NCI-H2171 (cell line): ENCODE measurements at places on chromosomes 5 and 9.

DNA sequence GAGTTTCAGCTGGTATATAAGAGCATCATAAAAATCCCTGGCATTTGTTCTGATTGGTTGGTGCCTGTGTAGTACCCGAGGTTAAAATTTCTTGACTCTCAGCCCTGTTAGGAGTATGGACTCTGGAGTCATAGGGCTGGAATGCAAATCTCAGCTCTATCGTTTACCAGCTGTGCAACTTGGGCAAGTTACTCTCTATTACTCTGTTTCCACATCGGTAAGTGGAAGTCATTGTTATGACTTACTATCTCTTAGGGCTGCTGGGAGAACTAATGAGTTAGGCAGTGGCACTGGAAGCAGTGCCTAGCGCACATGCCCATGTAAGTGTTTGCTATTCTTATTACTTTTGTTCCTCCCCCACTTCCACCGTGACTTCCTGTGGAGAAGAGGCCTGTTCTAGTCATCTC, 141.6 kb downstream of the BOD1 start:
- no peak for DNase-seq

GRCh38 chr9:21965401-21965951, 28.7 kb downstream of the CDKN2A start:
- DNase-seq = no peak

DNA sequence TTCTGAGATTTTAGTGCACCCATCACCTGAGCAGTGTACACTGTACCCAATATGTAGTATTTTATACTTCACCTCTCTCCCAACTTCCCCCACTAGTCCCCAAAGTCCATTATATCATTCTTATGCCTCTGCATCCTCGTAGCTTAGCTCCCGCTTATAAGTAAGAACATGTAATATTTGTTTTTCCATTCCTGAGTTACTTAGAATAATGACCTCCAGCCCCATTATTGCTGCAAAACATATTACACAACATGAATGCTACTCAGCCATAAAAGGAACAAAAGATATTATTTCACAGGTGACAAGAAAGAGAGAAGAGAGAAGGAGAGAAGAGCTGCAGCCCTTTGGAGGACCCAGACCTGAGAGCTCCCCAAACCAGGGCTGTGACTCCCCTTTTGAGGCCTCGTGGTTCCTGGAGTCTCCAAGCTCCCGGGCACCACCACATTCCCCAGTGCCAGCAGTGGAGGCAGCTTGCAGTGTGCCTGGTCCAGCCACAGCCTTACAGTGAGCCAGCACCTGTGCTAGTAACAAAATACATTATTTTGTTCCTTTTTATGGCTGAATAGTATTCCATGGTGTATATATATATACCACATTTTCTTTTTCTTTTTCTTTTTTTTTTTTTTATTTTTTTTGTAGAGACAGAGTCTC, 194.5 kb upstream of the DAB2 start:
- no peak for DNase-seq

- no peak for DNase-seq
These were observed 2.3 kb upstream of the SYK start for GRCh38 chr9:90799271-90799852.

DNA sequence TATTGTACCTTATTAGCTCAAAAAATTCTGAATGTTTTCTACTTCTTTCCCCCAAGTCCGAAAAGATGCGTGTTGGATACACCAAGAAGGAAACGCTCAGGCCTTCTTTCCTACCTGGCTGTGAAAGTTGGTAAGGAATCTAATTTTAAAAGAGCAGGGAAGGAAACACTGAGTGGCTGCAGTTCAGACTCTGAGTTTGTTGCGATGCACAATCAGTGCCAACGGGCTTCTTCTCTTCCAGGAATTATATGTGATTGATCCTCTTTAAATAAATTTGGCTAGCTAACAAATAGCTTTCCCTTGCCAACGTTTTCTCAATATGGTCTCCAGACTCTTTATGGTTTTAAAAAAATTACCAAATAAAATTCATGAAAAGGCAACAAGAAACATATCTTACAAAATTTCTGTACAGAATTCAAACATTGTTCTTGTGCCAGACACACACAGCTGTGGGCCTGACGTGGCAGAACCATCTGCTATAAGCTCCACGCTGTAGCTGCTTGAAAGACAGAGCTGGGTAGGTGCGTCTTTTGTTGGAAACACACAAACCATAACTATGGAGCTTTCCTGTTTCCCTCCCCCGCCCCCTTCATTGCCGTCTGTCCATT, 493.1 kb downstream of the ZNF608 start:
- DNase-seq = no peak

- no peak for DNase-seq
These were observed 15.0 kb upstream of the MRNIP start for GRCh38 chr5:179873588-179874110.

DNA sequence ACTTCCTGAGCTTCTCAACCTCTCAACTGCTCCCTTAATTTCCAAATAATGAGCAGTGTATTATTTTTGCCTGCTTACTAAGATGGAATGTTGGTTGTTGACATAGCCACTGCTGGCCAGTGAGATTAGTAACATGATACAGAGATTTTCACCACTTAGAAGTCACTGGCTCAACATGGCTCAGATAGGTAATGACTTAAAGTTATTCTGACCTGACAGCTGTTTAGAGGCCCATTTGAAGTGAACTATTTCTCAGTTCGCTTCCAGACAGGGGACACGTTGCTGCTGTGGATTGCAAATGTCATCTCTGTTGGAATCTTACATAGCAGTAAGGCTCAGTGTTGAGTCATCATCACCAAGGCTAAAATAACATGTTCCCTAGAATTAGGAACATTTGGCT, 490.2 kb downstream of the TLE4 start:
- DNase-seq = no peak

- DNase-seq = no peak
These were observed 491.7 kb upstream of the PIK3R1 start for GRCh38 chr5:67723873-67724272.

DNA sequence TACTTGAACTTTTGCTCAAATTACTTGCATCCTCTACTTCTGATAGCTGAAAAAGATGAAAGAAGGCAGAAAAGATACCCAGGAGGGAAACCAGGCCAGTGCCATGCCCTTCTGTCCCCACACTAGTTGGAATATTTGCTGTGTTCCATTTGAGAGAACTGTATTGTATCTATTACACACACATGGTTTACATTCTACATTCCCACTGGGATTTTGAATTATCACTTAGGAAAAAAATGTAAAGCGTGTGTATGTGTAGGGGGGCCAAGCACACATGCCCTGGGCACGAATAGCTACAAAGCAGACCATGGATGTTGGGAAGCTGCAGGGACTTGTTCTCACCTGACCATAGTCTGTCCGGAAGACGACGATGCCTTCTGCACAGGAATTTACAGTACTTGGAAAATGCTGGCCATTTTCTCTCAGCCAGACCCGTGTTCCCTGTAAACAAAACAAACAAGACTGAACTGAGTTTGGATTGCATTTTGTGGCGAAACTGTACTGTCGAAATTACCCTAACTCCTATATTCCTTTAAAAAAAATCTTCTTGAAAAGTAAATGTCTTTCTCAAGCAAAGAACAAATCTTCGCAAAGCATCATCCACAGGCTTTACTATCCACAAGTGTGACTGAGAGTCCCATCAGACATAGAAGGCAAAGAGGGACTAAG, 58.7 kb downstream of the MYO10 start:
- DNase-seq = no peak

GRCh38 chr9:89185980-89186379, 7.4 kb upstream of the SHC3 start:
- DNase-seq = no peak

DNA sequence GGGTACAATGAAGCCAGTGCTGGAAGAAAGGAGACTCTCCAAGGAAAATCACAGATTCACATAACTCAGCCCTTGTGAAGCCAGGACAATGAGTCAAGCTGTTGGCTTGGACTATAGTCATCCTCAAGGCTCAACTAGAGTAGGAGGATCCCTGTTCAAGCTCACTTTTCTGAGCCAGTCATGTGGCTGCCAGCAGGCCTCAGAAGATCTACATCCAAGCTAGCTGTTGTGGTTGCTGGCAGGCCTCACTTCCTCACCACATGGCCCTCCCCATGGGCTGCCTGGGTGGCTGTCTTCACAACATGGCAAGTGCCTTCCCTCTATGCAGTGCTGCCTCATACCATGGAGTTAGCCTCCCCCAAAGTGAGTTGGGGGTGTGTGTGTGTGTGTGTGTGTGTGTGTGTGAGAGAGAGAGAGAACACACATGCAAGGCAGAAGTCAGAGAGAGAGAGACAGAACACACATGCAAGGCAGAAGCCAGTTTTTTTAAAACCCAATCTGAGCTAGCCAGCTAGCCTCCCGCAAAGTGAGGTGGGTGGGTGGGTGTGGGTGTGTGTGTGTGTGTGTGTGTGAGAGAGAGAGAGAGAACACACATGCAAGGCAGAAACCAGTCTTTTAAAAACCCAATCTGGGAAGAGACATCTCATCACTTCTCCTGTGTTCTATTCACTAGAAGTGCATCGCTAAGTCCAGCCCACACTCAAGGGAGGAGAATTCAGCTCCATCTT, 17.1 kb downstream of the SCAI start:
- DNase-seq = no peak

DNA sequence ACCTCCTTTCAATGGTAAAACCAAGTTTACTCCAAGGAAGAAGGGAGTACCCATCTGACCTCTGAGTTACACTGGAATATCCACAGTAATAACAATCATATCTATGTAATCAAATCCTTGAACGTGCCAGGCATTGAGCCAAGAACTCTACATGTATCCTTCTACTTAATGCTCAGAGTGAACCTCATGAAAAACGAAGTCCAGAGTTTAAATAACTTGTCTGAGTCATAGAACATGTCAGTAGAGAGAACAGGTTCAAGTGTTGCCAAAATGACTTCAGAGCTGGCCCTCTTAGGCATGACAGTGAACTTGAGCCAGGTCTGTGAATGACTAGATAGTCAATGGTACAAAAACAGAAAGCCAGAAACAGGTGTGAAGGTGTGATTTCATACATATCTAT, 164.1 kb upstream of the ZNF618 start:
- peak; percentile 5 for DNase-seq

DNA sequence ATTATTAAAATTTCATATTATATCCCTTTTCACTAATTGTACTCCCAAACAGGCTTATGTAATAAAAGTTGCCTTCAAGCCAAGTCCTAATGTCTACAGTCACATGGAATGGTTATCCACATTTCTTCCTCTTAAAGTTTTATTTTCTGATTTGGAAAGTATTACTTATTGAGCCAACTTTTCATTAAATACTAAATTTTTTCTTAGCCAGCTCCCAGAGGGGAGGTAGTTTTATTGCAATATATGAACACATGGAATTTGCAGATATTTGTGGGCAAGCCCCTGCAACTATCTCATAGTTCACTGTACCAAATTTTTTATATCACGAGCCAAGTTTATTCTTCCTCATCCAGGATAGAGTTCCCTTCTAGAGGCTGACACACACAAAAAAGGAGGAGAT, 332.8 kb upstream of the PTGER4 start:
- no peak for DNase-seq

- no peak for DNase-seq
These were observed 70.2 kb upstream of the ELL2 start for GRCh38 chr5:96031811-96032261.

GRCh38 chr5:10626473-10627013, 62.7 kb downstream of the ANKRD33B start:
- DNase-seq = no peak

DNA sequence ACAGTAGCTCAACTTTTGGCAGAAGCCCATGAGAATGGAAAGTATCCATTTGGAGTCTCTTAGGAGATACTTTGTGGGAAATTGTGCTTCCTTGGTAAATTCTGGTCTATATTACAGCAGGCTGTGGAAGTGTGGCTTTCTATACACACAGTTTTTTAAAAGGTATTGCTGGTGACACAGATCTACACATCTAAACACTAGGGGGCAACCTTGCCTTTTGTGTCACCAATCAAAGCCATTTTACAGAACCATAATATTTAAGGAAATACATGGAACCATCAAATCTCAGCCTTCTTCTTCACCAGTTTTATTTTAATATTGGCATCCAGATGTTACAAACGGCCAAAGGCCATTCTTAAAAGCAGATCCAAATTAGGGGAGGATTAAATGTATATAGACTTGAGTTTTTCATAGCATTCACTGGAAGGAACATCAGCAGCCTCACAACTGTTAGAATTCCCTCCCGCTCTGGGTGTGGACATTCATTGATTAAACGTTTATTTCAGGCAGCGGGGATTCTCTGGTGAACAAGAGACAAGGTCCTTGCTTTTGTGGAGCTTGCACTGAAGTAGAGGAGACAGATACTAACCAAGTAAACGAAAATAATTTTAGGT, 132.4 kb upstream of the EPB41L4A start:
- DNase-seq = no peak
